ENCODE measurements at places on chromosomes 4 and X.
A peak's percentile ranks its signal among the peaks of the same experiment; 100 is the strongest.

- DNase-seq, result no peak
These were observed 1294.9 kb downstream of the ADGRL3 start for GRCh38 chr4:62495032-62495431.

- peak; percentile 33 for DNase-seq
These were observed 1664.6 kb upstream of the ADGRL3 start for GRCh38 chr4:59535541-59535940.

- no peak for DNase-seq
These were observed 22.3 kb upstream of the TAPT1 start for GRCh38 chr4:16248605-16249004.

- no peak for DNase-seq
These were observed 131.8 kb downstream of the GLRA3 start for GRCh38 chr4:174697202-174697601.

DNA sequence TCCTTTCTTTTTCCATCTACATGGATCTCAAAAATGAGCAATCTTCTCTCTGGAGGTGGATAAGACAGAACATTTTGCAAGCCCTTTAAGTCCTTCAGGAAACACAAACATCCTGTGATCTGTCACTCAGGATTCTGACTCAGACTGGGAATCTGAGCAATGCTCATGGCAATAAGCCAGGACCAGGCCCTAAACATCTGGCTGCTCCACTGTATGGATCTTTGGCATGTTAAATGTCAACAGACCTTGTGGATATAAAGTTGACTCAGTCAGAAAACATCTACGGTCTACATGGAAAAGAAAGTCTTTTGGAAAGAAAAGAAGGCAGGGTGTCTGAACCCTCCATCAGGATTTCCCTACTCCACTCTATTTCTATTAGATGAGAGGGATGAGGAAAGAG, 17.8 kb upstream of the CHIC2 start:
- DNase-seq, result no peak

- DNase-seq, result peak; percentile 47
These were observed 237.4 kb downstream of the CAMK2D start for GRCh38 chr4:113524096-113524495.

- DNase-seq, result no peak
These were observed 41.7 kb upstream of the CLCN4 start for GRCh38 chrX:10115082-10115481.

DNA sequence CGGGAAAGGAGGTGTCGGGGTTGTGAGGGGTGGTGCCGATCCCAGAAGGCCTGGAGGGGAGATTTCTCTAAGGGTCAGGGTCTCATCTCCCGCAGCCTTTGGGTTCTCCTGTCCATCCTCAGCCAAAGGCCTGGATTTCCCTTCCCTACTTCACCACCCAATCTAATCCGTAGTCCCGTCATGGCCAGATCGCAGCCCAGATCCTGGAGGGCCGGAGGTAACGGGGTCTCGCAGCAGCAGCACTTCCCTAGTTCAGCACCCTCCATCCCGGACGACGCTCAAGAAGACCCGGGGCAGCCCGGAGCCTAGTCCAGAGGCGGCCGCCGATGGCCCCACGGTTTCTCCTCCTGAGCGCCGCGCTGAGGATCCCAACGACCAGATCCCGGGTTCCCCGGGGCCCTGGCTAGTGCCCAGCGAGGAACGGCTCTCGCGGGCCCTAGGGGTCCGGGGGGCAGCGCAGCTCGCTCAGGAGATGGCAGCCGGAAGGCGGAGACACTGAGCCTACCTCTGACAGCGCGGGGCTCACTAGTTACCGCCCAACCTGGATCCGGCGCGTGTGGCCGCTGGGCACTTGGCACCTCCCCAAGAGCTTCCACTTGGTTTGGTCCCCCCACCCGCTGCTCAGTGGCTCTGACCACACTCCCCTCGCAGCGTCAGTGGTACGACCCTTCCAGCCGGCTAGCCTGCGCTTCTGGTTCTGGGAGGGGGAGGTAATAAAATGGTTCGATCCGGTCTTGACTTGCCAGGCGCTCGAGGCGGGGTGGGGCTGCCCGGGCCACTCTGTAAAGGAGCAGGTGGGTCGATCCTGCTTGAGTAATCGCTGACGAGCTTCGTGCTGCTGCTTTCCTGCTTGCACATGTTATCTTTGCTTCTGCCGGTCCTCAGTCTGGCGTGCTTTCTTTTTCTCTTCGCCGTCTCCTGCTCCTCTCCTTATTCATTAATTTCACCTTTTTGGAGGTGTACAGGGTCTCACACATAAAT, 3.6 kb downstream of the MAGIX start:
- peak; percentile 87 for DNase-seq

Measured in GM12865 (cell line).